ENCODE measurements at places on chromosomes 2 and 18.

DNA sequence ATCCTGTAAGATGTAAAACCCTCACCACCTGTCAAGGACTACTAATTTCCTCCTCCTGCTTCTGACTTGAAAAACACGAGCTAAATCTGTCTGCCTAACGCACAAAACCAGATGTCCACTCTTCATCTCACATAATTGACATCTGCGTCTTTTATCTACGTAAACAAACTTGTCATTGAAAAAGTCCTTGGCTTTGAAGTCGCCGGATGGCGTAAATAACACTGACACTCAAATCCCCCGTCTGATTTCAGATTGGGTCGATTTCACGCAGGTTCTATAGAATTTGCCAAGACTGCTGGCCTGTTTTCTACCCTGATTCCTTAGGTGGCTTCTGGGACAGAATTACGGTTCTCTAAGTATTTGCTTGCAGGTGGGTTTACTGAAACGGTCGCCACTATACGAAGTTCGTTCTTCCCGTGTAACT is 539 bp upstream of the MOB4 start:
- DNase-seq: no peak

DNA sequence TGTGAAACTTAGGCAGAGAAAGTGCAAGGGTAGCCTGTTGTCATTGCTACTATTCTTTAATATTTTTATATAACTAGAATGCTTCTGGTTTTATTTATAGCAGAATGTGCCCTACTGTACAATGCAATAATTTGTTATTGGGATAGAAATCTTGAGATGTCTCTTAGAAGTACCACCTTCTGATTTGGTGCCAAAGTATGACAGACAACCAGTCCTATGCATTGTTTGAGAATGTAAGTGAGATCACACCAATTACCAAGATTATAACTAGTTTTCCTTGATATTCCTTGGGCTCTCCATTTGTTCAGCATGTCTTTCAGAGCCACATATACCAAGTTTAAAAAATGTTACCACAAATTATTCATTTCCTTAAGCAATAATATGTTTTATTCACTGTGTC is 399.7 kb downstream of the CPS1 start:
- no peak for DNase-seq

DNA sequence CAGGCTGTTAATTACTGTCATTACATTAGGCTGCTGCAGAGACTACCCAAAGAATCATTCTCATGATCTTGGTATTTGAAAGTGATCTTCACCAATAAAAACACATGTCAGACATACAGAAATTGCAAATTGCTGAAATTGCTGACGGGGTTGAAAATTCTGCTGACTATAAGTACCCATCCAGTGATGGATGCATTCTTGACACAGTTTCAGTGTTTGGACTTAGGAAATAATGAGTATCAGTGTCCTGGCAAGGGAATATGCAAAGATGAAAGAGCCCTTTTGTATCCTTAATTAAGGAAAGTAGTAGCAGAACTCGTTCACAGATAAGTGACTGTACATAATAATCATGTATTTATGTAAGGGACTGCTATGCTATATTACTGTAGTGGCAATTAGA is 221.1 kb upstream of the ATP5MC3 start:
- no peak for DNase-seq

- no peak for DNase-seq
These were observed 44.4 kb downstream of the TFPI start for GRCh38 chr2:187509667-187510417.

DNA sequence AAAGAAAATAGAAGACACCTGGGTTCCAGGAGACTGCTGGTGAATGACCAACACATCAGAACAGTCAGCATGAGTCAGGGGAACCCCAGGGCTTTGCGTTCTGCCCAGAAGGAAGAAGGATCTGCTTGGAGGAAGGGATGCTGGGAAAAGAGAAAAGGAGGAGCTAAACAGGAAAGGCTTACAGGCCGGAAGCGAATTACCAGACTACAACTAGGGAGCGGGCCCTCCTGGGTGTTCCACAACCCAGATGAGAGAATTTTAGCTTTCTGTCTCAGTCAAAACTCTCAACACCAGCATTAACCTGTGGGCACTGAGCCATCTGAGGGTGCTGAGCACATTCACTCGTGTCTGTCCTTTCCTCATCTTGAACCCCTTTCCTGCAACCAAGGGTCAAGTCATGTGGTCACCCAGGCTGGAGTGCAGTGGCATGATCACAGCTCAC is 19.2 kb downstream of the CDC42EP3 start:
- DNase-seq: peak; percentile 82

GRCh38 chr2:45128580-45128997 is 119.3 kb upstream of the SIX2 start:
- peak; percentile 87 for DNase-seq

GRCh38 chr2:240650254-240650965 is 25.1 kb downstream of the GPR35 start:
- no peak for DNase-seq

DNA sequence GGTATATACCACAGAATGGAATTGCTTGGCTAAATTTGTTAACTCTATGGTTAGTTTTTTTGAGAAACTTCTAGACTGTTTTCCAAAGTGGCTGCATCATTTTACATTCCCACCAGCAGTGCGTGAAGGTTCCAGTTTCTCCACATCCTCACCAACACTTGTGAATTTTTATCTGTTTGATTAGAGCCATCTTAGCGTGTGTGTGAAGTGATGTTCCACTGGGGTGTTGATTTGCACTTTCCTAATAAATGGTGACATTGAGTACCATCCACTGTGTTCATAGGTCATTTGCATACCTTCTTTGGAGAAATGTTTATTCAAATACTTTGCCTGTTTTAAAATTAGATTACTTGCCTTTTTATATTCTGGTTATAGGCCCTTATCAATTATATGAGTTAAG is 37.5 kb upstream of the HS6ST1 start:
- no peak for DNase-seq

- DNase-seq: peak; percentile 34
These were observed 254.6 kb downstream of the LOXHD1 start for GRCh38 chr18:46402396-46402795.

- DNase-seq: no peak
These were observed 179.7 kb upstream of the SH3BP4 start for GRCh38 chr2:234771980-234772732.

- DNase-seq: no peak
These were observed 99.3 kb downstream of the KLHL29 start for GRCh38 chr2:23484275-23484674.

DNA sequence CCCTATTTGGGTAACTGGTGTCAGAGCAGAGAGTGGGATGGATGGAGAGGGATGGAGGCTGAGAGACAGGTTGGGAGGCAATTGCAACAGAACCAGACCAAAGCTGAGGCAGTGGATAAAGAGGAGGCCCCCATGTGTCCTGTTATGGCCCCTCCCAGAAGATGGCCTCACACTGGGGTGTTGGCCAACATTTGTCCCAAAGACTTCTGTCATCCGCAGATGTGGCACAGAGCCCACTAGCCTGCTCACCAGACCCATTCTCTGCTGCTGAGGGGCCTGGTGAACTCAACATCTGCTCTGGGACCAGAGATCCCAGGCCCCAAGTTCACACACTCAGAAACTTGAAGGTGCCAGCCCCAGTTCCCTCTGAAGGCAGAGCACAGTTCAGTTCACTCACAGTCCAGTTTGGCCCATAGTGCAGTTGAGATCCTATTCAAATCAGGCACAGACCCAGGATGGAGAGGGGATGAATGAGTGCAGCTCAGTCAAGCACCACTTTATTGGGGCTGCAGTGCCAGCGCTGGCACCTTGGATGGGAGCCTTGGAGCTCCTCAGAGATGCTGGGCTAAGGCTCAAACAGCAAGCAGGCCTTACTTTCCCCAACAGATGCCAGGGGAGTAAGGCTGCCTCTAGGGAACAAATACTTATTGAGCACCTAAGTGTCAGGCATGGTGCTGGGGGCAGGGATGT is 189.2 kb downstream of the ZBTB7C start:
- no peak for DNase-seq

- DNase-seq: no peak
These were observed 68.5 kb downstream of the EPB41L3 start for GRCh38 chr18:5475267-5475666.

DNA sequence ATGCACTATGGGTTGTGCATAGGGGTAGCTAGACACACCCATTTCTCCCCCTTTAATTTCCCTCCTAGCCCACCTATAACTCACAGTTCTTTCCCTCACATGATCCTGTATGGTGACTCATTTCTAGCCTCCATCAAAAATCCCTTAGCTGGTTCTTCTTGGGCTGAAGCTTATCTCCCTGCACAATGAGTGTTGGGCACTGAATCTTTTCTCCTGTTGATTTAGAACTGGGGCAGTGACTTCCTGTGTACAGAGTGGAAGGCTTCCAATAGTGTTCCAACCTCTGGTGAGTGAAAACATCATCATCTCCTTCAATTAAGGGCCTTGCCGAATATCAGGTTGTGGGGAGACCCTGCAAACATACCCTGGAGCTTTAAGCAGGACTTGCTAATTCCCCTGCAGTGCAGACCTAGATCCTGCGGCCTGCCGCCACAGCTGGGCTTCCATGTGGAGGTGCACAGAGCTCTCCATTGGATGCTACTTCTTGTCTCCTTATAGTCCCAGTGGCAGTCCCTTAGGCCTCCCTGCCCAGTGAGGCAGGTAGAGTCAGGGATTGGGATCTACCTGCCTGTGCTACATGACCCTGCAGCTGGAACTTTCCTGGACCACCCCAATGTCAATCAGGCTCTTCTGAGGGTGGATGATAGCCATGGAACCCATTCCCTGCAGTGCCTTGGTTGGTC is 121.8 kb downstream of the PLB1 start:
- DNase-seq: no peak

- peak; percentile 65 for DNase-seq
These were observed 315.2 kb downstream of the TDRD15 start for GRCh38 chr2:21438949-21439348.

DNA sequence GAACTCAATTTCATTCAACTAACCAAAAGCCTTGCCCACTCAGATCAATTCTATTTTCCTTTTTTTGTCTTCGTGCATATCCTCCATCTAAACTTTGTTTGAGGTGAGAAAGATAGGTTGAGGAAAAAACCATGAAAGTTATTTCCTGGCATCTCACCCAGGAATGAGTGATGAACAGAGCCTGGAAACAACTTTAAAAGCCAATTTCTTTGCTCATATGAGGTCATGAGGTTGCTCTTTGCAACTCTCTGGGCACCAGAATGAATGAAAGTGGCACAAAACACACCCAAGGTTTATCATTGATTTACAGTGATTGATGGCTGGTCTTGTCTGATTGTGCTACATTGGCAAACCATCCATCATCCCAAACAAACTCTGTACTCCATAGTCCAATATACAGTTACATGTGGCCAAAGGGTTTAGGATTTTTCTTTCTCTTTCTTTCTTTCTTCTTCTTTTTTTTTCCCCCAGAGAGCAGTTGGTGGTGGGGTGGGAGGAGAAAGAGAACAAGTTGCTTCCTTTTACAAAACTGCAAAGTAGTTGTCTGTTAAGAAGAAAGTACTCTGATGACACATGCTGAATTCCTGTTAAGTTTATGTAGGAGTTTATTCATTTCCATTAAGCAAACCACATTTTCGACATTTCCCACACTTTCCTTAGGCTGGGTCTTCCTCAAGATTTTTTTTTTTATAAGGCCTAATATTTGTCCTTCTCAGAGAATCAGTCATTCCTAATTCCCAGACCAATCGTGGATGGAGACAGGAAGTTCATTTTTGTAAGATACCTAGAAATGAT is 575.9 kb upstream of the ZEB2 start:
- DNase-seq: no peak

GRCh38 chr18:74695170-74695569 is 97.5 kb downstream of the ZNF407 start:
- no peak for DNase-seq

DNA sequence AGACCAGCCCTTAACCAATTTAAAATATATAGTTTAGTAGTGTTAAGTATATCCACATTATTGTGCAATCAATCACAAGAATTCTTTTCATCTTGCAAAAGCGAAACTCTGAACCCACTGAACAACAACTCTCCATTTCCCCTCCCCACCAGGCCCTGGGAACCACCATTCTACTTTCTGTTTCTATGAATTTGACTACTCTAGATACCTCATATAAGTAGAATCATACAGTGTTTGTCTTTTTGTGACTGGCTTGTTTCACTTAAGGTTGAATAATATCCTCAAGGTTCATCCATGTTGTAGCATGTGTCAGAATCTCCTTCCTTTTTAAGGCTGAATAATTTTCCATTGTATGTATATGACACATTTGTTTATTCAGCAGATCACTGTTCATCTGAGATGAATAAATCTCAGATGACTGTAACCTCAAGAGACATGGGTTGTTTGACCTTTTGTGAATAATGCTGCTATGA is 8.1 kb upstream of the SOS1 start:
- no peak for DNase-seq

- DNase-seq: no peak
These were observed 20.8 kb downstream of the KCNE4 start for GRCh38 chr2:223072826-223073225.
